Activated CD8-positive, alpha-beta T cell treated with anti-CD3 and anti-CD28 coated beads, Interleukin-2, amount 10 ng/mL, durations not matched to agents 7 days and 5 days (primary cell): ENCODE measurements at places on chromosomes 7 and 10. TPM values are rescaled to one million over a fixed set of nuclear protein-coding genes. Genes with fewer than 3 reads are reported as not detected.

The CDHR3 gene
- total RNA-seq: 0.31 TPM

The DNAJC12 gene
- 3.0 TPM for total RNA-seq

The NME8 gene
- total RNA-seq: not detected

The NPTX2 gene
- total RNA-seq: not detected

The BAIAP2L1 gene
- total RNA-seq: 1.0 TPM

The CLDN3 gene
- not detected for total RNA-seq

The SPDYE2B gene
- total RNA-seq: not detected

The CDC14C gene
- not detected for total RNA-seq

The CNTNAP2 gene
- total RNA-seq: not detected

The SPDYE16 gene
- total RNA-seq: 0.16 TPM

The OR2A12 gene
- total RNA-seq: not detected
